NCI-H2227 treated with DMSO at 0.1 percent for 48 hours (cell line): ENCODE measurements at places on chromosomes 2 and 18.
A peak's percentile ranks its signal among the peaks of the same experiment; 100 is the strongest.

DNA sequence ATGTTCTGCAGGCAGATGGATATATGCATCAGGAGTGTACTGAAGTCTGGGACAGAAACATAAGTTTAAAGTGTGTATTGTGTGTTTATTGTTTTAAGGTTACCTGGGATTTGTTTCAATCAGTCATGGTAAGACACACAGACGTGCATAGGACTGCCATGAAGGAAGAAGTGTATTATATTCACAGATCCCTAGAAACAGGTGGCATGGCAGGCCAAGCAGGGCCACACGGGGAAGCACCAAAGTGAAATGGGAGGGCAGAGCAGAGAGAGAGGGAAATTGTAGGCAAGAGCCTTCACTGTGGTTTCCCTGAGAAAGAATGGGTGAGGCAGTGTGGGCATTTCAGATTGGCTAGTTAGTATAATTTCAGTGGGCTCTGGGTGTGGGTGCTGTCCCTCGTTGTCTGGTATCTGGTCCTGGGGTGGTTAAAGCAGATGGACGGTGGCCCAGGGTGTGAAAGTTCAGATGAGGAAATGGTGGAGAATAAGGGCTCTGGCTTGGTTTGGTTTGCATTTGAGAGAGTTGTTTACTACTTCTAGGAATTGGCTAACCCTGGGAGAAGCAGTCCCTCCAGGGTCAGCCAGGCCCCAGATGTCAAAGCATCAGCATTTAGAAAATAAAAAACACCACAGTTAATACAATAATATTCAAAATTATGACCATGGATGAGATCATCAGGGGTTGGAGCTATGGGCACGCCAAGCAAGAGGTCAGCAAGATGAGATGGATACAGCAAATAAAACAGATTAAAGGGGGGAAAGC lies 160.0 kb downstream of the LRRC30 start:
- no peak for DNase-seq

DNA sequence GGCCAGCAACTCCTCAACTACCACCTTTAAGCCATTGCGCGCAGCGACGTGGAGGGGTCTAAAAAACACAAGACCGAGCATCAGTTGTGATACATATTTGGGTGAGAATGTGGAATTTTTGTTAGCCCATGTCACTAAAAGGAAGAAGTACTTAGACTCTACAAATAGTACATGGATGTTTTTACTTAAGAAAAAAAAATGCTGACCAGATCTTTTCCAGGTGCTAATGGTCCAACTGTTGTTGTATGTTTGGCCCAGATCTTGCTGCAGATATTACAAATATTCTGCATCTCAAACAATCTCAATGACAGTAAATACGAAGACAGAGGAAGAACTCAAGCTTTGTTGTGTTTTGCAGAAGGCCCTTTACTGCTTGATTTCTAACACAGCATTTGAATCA lies 67.1 kb upstream of the PGAP1 start:
- no peak for DNase-seq

DNA sequence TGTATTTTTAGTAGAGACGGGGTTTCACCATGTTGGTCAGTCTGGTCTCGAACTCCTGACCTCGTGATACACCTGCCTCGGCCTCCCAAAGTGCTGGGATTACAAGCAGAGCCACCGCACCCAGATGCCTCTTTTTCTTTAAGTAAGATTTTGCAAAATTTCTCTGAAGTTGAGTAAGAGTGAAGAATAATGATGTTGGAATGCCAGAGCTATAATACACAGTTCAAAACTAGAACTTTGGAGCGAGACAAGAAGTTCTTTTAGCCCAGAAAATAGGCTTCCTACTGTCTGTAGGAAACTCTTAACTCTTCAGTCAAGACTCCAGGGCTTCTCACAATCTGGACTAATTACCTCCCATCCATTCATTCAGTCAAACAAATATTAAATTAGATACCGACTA lies 51.4 kb downstream of the MARCHF4 start:
- DNase-seq: no peak

DNA sequence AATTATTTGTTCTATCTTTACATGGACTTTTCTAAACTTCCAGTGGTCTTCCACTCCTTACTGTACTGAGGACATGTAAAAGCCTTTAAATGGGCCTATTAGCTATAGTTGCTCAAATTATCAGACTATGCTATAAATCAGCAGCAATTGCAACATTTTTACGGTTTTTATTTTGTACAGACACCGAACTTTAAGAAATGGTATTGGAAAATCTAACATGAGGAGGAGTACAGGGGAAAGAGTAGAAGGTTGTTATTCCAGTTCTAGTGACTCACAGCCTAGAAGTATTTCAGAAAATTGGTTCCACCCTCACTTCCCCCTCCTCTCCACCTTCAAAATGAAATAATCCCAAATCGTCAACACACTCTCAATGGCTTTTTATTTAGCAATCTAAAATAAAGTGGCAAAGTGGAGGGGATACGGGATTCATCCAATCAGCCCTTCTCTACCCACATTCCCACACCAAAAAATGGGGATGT lies 1.1 kb downstream of the NCKAP1 start:
- peak; percentile 26 for DNase-seq

DNA sequence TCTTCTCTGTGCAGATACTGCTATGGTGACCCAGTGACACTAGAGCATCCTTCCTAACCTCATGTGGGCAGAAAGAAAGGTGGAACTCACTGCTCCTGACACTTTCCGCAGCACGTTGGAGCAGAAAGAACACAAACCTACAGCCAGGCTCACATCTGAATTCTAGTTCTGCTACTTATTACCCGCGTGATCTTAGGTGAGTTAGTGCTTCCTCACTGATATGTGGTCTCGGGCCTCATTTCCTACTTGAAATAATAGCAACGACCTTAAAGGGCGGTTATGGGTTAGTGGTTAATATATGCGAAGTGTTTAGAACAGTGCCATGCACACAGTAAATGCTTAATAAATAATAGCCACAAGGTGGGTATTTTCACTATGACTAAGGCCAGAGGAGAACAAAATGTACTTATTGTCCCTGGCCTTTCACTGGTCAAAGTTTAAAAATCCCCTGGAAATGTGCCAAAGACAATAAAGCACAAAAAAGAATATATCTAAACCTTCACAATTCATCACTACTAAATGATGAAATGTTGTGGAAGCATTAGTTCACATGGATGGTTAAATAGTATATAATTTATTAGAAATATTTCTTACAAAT lies 66.6 kb downstream of the MYOM1 start:
- no peak for DNase-seq

DNA sequence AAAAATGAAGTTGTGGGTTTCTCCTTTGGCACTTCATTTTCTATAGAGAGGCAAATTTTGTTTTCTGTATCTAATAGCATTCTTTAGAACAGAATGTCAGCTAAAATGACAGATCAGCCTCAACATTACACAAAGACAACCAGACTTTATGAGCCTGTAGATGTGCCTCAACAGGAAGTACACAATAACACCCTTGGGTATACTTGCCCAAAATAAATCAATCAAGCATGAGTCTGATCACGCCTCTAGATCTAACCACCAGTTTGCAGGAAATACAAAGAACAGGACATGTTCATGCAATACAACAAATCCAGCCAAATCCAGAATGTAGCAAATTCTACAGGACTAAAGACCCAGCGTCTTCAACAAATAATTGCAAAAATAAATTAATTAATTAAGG lies 11.2 kb upstream of the DAPL1 start:
- no peak for DNase-seq

- no peak for DNase-seq
These were observed 93.0 kb upstream of the KLHL29 start for GRCh38 chr2:23292024-23292423.

- no peak for DNase-seq
These were observed 83.4 kb upstream of the RTN4 start for GRCh38 chr2:55133467-55134315.

GRCh38 chr18:54713386-54713785 lies 114.9 kb upstream of the RAB27B start:
- no peak for DNase-seq

GRCh38 chr2:19408592-19408991 lies 50.2 kb upstream of the OSR1 start:
- no peak for DNase-seq

- DNase-seq: peak; percentile 83
These were observed 476 bp upstream of the MSH2 start for GRCh38 chr2:47402555-47402804.

DNA sequence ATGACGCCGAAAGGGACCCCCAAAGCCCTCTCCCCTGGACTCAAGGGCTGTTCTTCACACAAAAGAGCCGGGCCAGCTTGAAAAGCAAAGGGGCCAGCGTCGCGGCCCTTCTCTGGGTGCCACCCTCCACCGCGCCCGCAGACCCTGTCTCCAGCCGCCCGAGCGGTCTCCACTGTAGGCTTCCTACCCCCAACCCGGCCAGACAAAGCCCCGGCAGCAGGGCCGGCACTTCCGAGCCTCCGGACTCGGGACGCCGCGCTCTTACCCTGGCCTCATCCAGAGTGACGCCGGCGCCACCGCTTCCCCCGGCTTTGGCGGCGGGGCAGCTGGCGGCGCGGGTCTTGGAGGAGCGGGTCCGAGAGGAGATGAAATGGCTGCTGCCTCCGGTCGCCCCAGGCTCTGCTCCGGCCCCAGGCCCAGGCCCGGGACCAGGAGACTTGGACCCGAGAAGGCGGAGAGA lies 603 bp downstream of the ATAD2B start:
- peak; percentile 60 for DNase-seq

DNA sequence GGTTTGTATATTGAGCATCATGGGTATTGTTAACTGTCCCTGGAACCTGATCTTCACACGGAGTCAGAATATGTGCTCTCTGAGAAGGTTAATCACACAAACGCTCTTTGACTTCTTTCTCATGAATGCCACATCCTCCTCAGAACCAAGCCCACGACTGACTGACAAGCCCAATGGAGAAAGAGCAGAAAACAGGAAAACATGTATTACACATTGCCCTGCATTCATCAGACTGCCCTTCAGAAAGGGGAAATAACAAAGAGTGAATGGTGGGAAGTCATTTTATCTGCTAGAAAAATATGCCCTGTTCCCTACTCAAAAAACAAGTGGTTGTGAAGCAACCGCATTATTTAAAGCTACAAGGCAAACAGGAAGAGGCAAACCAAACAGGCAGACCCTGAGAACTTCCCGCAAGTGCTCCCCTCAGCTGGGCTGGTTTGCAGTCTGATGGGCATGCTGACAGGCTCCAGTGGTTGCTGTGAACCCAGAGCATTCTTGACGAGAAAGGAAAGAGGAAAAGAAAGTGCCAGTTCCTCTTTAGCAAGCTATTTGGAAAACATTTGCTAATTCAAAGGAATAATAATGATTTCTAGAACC lies 172.9 kb upstream of the SETBP1 start:
- DNase-seq: no peak

DNA sequence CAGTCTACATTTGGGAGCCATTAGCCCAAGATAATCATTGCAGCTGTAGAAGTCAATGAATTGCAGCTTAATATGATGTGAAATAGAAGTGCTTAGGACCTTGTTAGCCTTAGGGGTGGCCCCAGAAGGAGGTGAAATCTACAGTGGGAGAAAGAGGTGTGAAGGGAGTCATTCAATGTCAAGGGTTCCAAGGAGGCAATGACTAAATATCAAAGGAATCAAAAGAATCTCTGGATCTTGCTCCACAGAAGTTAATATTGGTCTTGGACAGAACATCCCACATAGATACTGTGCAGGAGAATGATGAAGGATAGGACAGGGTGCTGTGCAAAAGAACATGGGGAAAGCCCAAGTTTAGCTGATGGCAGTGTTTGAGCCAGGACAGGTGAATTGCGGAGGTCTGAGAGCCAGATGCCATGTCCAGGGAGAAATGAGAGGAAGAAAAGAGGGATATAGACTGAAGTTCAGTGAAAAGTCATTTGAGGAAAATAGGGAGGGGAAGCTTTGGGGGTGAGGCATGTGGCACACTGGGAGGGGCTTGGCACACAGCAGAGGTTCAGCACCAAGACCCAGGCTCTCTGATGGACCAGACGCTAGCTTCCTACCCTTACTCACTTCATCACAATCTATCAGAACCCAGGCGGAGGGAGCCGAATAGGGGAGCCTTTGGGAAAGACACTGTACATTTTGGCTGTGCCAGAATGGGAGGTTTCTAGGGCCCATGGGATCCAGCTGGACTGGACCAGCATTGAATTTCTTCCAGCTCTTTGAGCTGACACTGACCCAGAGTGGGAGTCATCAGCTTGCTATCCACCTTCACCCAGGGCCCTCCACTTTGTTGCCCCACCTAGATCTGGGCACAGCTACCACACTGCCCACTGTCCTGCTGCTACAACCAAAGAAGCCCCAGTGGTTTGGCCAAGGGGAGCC lies 2.2 kb downstream of the IL1F10 start:
- no peak for DNase-seq

DNA sequence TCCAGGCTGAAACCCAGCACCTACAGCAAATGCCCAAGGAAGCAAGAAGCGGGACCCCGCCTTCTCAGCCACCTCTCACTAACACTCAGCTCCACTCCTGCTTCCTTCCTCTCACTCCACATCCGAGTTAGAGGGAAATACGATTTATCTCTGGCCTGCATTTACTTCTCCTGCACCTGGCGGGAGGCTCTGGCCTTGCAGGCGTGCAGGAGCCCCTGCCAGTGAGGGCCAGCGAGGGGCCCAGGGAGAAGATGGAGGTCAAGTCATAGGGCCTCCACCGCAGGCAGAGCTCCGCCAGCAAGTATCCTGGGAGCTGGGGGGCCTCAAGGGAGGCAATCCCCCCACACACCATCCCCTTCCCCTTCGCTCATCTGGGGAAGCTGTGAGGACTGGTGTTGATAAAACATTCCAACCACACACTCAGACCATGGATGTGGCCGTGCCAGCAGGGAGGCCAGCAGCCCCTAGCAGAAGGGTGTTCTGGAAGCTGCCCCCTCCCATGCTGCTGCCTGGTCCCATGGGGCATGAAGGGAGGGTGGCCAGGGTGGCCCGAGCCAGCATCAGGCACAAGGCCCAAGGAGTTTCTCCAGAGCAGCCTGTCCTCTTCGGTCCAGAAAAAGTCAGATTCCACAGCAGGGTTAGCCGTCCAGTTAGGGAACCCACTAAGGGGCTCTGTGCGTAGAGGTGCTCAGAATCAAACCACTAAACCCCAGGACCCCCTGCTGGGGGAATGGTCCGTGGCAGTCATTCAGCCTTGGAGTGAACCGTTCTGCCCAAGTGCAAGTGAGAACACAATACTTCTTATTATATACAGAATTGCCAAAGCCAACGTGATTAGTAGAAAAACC lies 91.2 kb downstream of the HDAC4 start:
- no peak for DNase-seq

- DNase-seq: no peak
These were observed 37.0 kb upstream of the METTL21A start for GRCh38 chr2:207662203-207662602.

DNA sequence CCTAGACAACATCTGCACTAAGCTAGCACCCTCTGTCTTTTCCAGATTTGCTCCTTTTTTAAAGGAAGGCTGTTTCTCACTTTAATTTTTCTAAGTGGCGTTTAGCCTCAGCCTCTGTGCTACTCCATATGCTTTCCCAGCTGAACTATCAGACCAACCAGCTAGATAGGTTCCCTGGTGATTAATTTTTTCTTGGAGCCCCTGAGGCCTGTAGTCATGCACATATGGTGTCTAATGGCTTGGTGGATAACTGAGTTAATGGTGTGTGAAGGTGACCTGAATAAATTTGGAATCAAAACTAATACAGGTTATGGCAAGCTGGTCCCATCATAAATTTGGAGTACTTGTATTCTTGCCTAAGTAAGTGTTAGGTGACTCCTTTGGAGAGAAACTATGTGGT lies 135.5 kb downstream of the MGAT5 start:
- DNase-seq: no peak

- DNase-seq: no peak
These were observed 157.4 kb upstream of the TWIST2 start for GRCh38 chr2:238690511-238690910.
